ENCODE measurements at places on chromosomes 3 and 15.

- DNase-seq = peak; percentile 60
Observed at GRCh38 chr3:171874251-171874681, 31.1 kb downstream of the TMEM212 start.

- DNase-seq = no peak
Observed at GRCh38 chr3:125200731-125201139, 11.8 kb downstream of the SLC12A8 start.

GRCh38 chr3:106452096-106452495 lies 583.3 kb upstream of the CBLB start:
- no peak for DNase-seq

DNA sequence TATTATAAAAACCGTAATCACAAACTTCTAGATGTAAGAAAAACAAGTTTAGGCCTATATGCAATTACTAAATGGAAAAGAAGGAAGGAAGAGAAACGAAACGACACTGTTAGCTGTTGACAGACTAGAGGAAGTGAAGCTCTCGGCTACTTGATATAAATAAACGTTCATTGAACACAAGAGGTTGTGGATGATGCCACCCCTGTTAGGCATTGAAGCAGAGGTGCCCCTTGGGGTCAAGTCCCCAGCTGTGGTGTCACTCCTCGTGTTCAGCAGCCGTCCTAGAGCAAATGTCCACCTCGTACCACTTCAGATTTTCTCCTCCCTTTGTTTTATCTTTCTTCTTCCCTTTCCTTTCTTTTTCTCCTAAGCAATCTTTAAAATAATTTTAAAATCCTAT lies 146.5 kb upstream of the UBE2E1 start:
- no peak for DNase-seq

DNA sequence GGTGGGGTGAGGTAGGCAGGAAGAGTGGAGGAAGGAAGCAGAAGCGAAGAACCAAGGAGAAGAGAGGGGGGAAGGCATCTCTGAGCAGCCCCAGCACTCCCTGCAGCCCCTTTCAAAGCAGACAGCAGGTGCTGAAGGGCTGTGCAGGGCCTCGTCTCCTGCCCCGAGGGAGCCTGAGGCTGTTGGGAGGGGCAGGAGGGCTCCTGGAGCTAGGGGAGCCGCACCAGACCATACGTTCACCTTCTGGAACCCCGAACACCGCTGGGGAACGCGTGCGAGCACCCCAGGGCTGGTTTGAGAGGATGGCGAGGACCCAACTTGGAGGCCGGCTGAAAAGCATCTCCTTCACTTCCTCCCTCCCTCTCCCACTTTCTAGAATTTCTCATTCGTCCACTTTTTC lies 259.8 kb downstream of the FAM43A start:
- no peak for DNase-seq

DNA sequence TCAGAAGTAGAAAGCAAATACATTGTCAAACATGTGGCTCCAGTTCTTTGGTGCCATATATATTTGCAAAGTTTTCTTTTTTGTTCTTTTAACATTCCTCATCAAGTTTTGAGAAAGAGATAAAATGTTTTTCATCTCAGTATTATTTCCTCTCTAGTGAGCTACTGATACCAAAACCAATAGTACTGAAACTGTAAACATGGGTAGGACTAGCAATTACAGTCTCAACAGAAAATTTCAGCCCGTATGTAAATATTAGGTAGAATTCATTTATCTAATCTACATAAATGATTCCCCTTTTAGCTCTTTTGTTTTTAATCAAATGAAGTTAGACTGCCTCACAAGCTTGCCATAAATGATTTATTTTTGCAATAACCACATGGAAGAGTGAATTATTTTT lies 21.4 kb downstream of the SECISBP2L start:
- no peak for DNase-seq

- no peak for DNase-seq
Observed at GRCh38 chr15:71051539-71051938, 63.7 kb upstream of the THSD4 start.

DNA sequence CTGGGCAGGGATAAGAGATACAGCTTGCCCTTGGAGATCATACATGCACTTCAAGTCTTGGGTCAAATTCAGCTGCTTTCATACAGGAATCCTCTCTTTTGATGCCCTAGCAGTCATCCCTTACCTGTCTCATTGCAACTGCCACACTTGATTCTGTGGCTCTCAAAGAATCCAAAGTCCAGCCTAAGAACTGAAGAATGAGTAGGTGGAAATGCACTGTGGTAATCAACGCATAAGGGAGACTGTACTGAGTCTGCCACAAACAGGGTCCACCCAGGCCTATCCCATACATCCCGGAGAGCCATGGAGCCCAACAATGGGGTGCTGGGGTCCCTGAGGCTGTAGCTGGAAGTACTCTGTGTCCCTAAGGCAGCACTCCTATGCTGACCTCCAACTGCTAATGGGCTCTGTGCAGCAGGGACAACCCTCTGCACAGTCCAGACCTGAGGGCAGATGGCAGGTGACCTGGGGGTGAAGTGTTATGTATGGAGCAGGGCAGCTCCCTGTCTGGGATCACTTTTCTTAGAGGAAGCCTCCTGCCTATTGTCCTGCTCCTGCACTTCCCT lies 1.7 kb upstream of the VPS18 start:
- no peak for DNase-seq

- no peak for DNase-seq
Observed at GRCh38 chr3:122602011-122602710, 24.7 kb downstream of the PARP15 start.

- DNase-seq = no peak
Observed at GRCh38 chr3:54506603-54507002, 384.3 kb downstream of the CACNA2D3 start.

- DNase-seq = no peak
Observed at GRCh38 chr15:32956006-32956405, 238.2 kb downstream of the GREM1 start.

DNA sequence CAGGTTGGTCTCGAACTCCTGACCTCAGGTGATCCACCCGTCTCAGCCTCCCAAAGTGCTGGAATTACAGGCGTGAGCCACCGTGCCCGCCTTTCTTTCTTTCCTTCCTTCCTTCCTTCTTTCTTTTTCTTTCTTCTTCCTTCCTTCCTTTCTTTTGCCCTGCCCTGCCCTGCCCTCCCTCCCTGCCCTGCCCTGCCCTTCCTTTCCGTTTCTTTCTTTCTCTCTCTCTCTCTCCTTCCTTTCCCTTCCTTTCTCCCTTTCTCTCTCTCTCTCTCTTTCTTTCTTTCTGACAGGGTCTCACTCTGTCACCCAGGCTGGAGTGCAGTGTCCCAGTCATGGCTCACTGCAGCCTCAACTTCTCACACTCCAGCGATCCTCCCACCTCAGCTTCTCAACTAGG lies 74.6 kb downstream of the UMPS start:
- DNase-seq = no peak

DNA sequence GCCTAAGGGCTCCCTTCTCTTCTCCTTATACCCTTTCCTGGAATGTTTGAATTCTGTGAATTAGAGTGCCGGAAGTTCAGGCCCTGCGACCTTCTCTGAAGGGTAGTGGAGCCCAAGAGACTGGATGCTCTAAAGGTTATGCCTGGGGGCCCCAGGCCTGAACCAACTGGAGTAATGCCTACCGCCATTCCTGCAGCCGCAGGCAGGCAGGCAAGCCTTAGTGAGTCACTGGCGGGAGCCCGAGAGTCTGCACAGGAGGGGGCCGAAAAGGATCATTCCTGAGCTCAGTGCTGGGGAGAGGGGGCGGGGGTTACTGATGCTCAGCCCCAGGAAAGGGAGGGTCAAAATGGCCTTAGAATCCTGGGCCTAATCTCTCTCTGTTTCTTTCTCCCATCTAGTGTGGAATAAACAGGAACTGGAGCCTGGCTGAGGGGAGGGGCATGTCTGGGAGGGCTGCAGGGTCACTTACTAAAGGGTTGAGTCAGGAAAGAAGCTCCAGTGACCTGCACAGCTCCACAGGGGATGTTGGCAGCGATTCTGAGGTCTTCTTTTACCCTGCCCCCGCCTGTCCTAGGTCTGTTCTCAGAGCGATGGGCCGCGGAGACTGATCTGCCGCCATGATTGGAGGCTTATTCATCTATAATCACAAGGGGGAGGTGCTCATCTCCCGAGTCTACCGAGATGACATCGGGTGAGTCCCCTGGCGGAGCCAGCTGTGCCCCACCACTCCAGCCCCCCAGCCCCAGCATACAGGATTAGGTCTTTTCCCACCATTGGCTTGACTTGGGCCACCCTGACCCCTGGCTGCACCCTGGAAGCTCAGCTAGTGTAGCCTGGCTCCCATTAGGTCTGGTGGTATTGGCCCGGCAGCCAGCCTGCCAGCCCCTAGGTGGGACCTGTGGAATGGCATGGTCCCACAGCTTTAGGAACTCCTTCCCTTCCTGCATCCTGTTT lies 2.0 kb downstream of the AP2M1 start:
- DNase-seq = peak; percentile 62

DNA sequence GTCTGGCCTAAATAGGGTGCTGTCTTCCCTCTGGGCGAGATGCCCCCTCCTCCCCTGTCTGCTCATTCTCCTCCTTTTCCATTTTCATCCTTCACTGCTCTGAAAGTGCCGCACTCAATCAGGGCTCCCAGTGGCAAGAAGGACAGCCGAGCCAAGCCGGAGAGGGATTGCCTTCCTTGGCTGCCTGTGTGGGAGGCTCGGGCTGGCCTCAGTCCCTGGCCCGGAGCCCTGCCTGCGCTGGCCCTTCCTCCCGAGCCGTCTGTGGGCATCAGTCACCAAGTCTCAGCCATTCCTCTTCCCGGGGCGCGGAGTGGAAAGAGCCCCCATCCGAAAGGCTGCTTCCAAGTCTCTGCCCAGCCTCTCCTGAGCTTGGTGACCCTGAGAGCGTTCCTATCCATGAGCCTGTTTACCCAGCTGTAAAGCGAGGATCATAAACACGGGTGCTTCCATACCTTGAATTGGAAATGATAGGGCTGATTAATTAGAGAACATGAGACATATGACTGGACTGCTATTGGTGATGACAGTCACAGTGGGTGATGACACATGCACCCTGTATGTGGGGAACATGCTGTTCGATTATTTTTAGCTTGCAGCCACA lies 59.1 kb upstream of the TLE3 start:
- peak; percentile 69 for DNase-seq

DNA sequence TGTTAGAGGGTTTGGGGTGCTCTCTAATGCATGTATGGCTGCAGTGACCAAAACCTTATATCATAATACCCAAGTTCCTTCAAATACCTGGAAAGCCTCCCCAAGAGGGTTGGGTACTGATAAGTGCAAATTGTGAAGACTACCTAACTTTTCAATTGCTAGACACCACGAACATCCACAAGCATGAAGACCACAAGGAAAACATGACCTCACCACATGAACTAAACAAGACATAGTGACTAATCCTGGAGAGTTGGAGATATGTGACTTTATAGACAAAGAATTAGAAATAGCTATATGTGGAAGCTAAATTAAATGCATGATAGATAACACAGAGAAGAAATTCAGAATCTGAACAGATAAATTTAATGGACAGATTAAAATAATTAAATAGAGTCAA lies 23.9 kb upstream of the AADACL2 start:
- no peak for DNase-seq

DNA sequence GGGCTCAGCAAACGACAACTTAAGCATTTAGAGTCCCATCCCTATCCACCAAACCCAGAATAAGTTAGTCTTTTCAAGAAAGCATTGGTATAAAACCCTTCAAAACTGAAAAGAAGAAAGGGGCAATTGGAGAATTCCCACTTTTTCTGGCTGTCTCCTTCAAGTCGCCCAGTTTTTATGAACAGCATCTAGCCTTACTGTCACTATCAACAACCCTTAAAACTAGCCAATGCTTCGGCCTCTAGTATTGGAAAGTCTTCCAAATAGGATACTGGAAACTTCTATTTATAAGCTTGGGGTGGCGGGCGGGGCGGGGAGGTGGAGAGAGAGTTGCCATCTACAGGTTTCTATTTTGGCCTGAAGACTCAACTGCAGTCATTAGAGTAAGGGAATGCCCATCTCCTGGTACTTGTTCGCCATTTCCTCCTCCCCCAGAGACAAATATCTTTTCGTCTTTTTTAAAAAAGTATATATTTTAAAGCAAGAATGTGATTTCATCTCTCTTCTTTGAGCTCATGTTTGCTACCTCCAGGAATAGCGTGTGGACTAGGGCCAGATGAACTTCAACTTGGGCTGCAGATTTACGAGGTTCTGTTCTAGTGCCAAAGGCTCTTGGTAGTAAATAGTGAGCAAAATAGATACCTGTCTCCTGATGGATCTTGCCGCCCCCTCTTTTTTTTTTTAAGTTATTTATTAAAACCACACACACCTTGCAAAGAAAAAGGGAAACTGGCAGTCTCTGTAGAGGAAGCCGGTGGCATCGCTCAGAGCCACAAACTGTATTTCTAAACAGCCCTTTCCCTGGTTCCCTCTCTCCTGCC lies 2.7 kb downstream of the BCL6 start:
- DNase-seq = no peak

- DNase-seq = no peak
Observed at GRCh38 chr3:152202976-152203626, 65.6 kb upstream of the MBNL1 start.

- peak; percentile 90 for DNase-seq
Observed at GRCh38 chr3:127590593-127591465, at the start of gene TPRA1. TSS of gene TPRA1 (minus strand) at chr3:127590733. CDS start at chr3:127580146, 10,587 bp downstream.

DNA sequence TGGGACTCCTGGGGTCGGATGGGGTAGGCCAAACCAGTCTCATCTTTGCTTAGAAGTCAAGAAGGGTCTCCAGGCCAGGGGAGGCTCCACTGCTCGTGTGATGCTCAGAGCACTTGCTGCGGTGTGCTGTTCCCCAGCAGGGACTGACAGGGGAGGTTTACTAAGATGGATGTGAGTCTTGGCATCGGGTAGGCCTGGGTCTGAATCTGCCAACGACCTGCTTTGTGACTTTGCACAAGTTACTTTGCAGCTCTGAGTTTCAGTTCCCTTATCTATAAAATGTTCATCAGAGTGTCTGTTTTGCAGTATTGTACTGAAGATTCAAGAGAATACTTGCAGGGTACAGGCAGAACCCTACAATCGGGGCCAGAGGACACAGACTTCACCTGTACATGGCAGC lies 17.3 kb upstream of the CDCP1 start:
- DNase-seq = no peak

DNA sequence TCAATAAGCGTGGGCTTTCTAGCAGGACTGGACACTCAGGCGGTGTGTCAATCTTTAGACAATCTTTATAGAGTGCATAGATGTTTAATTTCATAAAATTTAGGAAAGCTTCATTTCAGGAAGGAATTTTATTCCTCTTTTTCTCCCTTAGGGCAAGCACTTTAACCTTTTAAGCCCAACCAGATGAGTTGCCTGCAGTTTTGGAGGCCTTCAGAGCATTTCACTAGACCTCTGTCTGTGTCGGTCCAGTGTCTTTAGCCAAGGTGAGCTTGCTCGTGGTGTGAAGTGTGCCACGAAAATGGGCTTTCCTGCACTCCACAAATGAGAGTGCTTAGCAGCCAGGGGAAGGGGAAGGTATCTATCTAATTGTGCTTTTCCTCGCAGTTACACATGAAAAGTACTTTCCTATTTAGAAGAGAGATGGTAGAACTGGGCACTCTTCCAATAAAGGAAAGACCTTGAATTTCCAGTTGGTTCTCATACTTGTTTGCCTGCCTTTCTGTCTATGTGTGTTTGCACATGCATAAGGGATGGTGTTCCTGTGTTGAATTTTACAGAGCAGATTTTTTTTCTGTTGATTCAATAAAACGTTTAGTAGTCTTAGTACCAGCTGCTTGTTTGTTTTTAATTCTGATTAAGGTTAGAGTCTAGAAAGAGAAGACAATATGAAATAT lies 53.6 kb downstream of the FEZF2 start:
- DNase-seq = no peak

All from right forelimb (tissue), 1 donor.